NCI-H1930 (cell line): ENCODE measurements at places on chromosomes 1 and 21.

DNA sequence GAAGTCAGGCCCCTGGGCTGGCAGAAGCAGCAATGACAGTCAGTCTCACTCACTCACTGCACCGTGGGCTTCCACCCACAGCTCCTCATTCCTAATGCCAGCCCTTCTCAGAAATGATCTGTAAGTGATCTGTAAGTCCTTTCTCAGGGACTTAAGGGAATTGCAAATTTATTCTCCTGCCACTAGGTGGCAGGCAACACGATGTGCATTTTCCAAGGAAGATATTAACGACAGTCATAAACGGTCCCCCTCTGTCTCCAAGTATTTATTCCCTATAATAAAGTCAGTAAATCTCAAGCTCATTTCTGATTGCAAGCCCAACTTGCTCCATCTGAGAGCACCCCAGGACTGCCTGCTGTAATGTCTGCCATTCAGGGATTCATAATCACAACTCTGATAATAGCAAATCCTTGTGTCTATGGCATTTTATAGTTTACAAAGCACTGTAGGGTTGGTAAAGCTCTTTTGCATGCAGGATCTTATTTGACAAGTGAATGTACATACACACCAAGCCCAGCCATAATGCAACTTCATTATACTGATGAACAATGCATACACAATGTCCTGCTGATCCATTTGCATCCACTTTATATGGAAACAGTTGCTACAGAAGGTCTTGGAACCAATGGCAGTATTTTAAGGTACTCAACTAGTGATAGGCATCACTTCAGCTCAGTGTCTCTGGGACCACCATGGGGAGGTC, 380.5 kb upstream of the CAMK1G start:
- DNase-seq, result peak; percentile 3

DNA sequence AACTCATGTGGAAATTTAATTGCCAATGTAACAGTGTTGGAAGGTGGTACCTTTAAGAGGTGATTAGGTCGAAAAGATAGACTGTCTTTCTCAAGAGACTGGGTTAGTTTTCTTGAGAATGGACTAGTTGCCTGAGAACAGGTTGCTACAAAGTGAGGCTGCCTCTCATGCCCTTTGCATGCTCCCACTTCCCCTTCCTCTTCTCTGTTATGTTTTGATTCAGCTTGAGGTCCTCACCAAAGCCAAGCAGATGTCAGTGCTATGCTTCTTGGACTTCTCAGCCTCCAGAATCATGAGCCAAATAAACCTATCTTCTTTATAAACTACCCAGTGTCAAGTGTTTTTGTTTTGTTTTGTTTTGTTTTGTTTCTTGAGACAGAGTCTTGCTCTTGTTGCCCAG, 187.0 kb upstream of the RUNX1 start:
- DNase-seq, result no peak

DNA sequence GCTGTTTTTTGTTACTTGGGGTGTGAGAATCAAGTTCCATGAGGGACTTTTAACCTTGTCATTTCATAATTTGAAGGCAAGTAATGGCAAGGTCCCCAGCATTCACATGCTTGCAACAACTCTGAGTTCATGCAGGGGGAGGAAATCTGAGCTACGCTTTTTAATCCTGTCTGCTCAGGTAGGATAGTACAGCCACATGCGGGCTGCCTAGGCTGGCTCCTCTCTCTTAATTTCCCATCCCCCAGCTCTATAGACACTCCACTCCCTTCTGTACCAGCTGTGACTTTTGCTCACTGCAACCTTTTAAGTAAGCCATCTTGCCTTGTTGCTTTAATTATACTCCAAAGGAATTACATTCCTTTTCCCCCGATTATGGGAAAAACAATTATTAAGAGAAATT, 30.1 kb downstream of the PTGFR start:
- DNase-seq, result no peak

- DNase-seq, result no peak
Observed at GRCh38 chr1:197210426-197210825, 57.6 kb upstream of the CRB1 start.

- DNase-seq, result no peak
Observed at GRCh38 chr1:42930178-42931107, 28.2 kb downstream of the SLC2A1 start.

DNA sequence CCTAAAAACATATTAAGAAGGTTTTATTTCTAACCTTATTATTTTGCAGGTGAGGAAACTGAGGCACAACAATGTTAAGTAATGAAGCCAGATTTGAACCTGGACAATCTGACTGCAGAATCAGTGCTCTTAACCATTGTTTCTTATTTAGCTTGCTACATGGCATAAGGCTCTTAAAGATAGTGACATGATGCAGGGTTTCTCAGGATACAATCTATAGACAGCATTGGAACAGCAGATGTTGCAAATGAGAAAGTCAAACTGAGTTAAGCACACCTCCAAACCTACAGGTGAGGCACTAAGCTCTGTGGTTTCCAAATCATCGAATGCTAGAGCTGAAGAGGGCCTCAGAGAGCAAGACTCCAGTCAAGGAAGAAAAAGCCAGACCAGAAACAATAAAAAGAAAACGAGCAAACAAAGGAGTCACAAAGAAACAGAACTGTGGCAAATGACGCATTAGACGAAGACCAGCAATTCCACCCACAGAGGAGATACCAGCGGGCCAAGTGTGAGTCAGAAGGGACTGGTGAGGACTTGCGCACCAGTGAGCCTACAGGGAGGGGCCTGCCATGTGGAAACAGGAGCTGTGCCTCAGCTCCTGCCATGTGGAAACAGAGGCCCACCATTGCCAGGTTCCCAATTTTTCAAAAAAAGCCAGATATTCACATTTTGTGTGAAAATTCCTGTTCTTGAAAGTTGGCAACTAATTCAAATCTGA, 14.4 kb downstream of the CD58 start:
- DNase-seq, result no peak

- DNase-seq, result no peak
Observed at GRCh38 chr1:30286988-30287839, 436.2 kb downstream of the MATN1 start.

DNA sequence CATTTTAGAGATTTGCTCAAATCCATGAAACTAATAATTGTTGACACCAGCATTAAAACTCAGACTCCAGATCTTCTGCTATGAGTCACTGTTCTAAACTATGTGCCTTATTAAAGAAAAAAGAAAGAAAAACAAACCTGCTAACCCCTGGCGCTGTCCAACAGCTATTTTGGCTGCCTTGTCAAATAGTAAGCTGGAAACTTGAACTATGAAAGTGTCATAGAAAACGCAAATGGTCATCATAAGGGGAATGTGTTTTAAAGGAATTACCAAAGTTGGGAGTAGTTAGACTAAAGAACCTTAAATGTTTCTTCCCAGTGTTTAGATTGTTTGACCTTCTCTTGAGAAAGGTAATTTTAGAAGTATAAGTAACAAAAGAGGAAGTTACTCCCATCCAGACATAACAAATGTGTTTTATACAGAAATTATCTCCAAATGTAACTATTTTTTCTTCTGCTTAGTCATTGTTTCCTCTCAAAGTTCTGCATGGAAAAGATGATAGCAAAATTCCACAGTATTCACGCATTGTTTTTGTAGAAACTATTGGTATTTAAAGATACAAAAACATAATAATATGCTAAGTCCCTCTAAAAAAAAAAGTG, 272.4 kb downstream of the TPR start:
- DNase-seq, result no peak
